Lower lobe of right lung (tissue), 2 donors: ENCODE measurements at places on chromosomes 2 and 18.

- no peak for DNase-seq
Measured at GRCh38 chr2:239692362-239692851, 291.6 kb upstream of the HDAC4 start.

DNA sequence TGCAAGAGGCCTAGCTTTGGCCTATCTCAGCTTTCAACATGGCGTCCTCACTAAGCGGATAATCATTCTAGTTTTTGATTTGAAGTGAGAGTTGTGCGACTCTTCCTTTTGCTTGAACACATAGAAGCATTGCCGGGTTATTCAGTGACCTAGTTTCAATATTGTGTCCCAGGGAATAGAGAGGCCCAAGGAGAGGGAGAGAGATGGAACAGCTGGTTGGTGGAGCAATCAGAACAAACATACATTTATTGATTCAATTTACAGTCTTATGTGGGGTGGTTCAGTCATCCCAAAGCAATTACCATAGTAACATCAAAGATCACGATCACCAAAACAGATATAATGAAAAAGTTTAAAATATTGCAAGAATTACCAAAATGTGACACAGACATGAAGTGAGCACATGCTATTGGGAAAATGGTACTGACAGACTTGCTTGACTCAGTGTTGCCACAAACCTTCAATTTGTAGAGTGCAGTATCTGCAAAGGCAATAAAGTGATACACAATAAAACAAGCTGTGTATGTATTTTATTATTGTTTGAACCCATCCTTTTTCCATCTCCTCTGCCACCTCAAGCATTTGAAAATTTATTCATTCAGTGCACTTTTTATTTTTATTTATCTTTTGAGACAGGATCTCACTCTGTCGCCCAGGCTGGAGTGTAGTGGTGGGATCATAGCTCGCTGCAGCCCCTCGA is 30.2 kb downstream of the COPS7B start:
- DNase-seq: no peak

GRCh38 chr2:213544940-213545339 is 260.7 kb downstream of the SPAG16 start:
- DNase-seq: no peak

DNA sequence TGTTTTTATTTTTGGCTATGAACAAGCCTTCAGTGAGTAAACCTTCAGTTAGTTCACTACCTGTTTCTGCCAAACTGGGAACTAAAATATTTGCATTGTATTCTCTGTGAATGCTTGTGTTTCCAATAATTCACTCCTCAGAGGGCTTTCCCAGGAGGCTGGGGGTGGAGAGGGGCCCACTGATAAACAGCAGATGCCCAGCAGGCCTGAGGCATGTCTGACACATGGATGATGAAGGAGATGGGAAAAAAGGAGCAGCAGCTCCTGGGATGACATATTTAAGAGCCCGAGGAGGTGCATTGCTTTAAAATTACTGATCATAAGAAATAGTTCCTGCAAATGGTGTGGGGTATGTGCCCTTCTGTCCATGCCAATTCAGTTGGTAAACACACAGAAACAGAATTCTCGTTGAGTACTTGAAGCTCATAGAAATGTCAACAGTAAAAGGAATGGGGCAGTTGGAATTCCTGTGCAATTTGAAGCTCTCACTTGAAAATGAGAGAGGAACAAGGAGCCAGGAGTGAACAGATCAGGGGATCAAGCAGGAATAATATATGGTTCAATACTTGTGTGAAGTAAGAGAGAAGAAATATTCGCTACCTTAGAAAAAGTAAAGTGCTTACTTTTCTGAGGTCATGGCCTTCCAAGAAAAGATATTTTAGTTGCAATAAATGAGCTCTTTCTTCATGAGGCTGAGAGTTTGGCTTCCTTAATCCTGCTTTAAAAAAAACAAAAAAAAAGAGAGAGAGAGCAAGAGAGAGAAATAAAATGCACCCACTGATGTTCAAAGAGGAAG is 22.0 kb upstream of the HNMT start:
- no peak for DNase-seq

- no peak for DNase-seq
Measured at GRCh38 chr2:176639671-176640070, 370.4 kb downstream of the MTX2 start.

GRCh38 chr2:98472132-98472650 is 27.5 kb downstream of the INPP4A start:
- no peak for DNase-seq

DNA sequence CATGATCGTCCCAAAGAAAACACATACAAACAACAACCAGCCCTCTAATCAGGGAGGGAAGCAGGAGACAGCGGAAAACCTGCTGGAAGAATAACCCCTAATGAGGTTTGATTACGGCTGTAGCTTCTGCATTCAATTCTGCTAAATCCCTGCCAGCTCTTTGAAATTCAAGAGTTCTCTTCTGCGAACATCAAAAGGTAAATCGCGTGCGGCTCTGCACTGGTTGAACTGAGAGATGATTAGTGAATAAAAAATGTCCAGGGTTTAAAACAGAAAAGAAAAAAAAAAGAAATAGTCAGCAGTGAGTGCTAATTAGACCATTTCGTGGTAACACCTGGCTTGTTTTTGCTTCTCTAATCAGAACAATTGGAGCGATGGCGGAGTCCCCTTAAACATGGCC is 153.0 kb upstream of the CAPN13 start:
- DNase-seq: no peak

DNA sequence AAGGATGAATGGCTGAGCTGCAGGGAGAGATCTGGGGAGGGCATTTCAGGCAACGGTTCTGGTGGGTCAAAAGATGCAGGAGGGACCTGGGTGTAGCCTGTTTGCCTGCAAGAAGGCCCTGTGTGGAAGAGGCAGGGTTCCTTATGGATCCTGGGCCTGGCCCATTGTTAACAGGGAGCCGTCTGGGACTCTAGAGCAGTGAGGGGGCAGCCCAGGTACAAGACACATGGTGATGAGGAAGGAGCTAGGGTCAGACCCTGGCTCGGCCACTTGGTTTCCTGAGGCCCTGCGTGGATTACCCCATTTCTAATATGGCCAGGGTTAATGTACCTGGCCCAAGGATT is 124.9 kb downstream of the GLI2 start:
- DNase-seq: no peak

GRCh38 chr2:117958186-117958585 is 55.7 kb downstream of the CCDC93 start:
- no peak for DNase-seq

DNA sequence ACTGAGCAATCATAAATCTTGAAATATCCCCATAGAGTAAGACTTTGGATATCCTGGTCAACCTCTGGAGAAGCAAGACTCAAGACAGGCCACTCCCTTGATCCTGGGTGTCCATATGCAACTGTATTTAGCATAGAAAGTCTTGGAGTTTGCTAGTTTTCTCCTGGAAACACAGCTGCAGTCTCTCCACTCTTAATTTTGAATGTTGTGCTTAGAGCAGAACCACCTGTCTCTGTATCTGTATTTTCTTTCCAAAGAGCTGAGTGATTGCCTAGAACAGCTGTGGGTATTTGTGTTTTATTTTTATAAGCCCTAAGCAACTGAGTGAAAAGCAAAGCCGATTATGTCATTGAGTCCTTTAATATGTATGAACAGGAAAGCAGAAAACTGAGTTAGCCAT is 64.1 kb upstream of the ADAM23 start:
- no peak for DNase-seq

DNA sequence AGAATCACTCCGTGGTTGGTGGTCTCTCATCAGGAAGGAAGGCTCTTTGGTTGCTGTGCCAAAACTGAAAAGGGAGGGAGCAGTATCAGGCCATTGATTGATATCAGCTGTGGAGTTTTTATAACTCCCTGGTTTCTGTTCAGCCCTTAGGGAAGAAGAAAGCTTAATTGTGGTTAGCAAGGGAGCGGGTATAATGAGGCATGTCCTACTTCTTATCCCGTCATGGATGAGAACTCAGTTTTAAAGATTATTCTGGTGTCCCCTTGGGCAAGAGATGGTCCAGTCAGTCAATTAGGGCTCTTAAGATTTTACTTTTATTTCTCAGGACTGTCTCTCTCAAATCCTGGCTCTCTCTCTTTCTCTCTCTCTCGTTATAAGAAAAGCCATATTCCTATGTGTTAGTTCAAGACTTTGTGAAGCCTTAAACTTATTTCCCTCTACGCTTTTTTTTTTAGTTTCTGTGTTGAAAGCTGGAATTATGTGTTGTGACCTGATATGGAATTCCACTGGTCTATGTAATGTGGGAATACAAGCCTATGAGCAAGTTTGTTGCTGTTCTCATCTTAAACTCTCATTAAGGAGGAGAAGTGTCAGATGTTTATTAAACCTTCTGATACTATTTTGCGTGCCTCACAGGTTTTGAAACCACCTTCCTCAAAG is 514.0 kb upstream of the CDH2 start:
- no peak for DNase-seq
